Iris pigment epithelial cell (primary cell): ENCODE measurements at places on chromosomes 11 and 22.
A peak's percentile ranks its signal among the peaks of the same experiment; 100 is the strongest.

- peak; percentile 95 for DNase-seq
Measured at GRCh38 chr11:8671193-8671612, 11.3 kb downstream of the TRIM66 start.

- no peak for DNase-seq
Measured at GRCh38 chr11:72497731-72498130, 63.4 kb upstream of the CLPB start.

DNA sequence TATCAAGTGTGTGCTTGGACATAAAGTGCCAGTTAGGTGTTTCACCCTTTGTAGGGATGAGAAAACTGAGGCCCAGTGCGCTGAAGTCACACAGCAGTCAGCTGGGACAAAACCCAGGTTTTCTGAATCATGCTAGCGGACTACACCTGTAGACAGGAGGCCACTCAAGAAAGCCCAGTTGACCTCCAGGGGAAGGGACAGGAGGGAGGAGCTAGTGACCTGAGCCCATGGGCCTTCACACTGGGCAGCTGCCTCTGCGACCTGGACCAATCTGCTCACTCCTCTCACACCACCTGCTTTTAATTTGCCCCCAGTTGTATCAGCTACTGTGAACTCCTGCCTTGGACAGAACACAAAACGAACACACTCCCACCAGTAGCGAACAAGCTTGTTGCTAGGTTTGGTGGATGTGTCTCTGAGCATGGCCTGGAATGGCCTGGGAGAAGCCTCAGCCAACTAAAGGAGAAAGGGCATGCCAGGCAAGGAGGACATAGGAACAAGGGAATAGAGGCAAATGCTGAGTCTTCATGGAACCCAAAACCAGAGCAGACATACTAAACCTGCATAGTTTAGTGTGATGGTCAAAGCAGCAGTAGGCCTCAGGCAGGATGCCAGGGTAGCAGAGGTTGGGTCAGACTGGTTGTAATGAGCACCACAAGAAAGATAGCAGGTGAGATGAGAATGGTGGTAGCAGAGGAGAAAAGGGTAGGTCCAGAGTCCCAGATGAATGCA is 7.2 kb downstream of the LMO1 start:
- DNase-seq, result no peak

GRCh38 chr11:45930951-45931570 is 8.6 kb downstream of the LARGE2 start:
- DNase-seq, result no peak

DNA sequence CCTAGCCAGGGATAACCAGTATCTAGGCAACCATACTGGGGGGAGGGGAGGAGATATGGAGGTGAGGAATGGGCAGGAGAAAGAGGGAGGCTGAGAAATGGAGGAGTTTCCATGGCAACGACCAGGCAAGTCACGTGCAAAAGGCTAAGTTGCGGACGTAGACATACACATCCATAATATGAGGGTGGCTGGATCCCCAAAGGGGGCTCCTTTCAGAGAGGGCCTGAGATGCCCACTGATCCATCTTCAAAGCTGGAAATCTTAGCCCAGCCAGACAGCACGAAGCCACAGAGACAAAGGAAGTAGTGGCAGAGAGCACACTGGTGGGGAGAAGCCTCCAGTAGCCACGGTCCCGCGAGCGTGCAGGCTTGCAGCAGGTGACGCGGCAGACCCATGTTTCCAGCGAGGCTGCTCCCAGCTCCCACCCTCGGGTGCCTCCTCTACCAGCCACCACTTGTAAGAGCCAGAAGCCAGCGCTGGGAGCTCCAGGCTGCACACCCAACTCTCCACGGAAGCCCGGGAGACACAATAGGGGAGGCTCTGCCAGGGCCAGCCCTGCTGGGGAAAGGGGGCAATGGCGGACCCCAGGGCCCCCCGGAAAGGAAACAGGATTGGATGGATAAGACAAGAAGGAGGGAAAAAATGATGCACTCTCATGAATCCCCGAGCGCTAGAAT is 938 bp downstream of the FXYD6 start:
- DNase-seq, result no peak

GRCh38 chr22:49791682-49792081 is 36.0 kb downstream of the BRD1 start:
- no peak for DNase-seq

- peak; percentile 65 for DNase-seq
Measured at GRCh38 chr11:105392556-105392955, 217.3 kb upstream of the GRIA4 start.

GRCh38 chr11:134742224-134742612 is 330.2 kb upstream of the B3GAT1 start:
- DNase-seq, result peak; percentile 68

DNA sequence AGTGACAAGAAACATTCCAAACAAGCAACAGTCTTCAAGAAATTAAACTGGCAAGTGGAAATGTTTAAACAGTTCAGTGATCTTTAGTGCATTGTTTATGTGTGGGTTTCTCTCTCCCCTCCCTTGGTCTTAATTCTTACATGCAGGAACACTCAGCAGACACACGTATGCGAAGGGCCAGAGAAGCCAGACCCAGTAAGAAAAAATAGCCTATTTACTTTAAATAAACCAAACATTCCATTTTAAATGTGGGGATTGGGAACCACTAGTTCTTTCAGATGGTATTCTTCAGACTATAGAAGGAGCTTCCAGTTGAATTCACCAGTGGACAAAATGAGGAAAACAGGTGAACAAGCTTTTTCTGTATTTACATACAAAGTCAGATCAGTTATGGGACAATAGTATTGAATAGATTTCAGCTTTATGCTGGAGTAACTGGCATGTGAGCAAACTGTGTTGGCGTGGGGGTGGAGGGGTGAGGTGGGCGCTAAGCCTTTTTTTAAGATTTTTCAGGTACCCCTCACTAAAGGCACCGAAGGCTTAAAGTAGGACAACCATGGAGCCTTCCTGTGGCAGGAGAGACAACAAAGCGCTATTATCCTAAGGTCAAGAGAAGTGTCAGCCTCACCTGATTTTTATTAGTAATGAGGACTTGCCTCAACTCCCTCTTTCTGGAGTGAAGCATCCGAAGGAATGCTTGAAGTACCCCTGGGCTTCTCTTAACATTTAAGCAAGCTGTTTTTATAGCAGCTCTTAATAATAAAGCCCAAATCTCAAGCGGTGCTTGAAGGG is 6.0 kb downstream of the MALAT1 start:
- DNase-seq, result peak; percentile 39

GRCh38 chr22:39223091-39223710 is 21.6 kb downstream of the PDGFB start:
- DNase-seq, result no peak

- no peak for DNase-seq
Measured at GRCh38 chr22:29155966-29156365, 49.7 kb upstream of the EMID1 start.

- no peak for DNase-seq
Measured at GRCh38 chr11:75719340-75720239, 2.0 kb downstream of the MOGAT2 start.

GRCh38 chr11:60378354-60378753 is at the start of gene MS4A7:
TSS of gene MS4A7 (plus strand) at chr11:60378532. CDS start at chr11:60383142, 4,610 bp downstream.
- no peak for DNase-seq

DNA sequence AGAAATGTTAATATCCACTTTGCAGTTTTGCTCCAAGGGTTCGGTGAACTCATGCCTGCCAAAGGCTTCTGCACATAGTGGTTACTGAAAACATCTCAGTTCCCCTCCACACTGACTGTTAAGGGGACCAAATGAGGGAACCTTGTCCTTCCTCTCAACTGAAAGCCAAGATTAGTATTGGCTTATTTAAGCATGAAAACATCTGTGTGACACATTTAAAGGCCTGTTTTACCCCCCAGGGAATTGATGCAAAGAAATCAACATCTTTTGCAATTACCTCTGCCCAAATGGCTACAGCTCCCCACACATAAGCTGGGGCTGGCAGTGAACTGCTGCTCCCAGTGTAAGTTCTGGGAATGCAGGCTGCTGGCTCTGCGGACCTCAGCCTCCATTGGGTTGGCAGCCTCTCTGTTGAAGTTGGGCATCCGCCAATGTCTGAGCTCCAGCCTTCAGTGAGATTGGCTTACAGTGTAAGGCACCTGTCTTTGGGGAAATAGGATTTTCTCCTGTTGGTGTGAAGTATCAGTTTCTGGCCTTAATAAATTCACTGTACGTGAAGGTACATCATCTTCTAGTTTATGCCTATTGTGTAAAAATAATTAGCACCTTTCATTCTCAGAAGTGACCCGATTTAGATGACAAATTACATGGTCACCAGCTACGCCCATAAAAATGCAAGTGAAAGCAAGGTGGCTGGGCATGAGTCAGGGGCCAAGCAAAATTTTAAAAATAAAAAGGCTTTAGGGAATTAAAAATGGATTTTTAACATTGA is 213.4 kb upstream of the SYN3 start:
- DNase-seq, result no peak

- no peak for DNase-seq
Measured at GRCh38 chr11:2275334-2276279, 5.2 kb upstream of the ASCL2 start.

GRCh38 chr11:12076840-12077534 is 33.4 kb upstream of the MICAL2 start:
- DNase-seq, result no peak

DNA sequence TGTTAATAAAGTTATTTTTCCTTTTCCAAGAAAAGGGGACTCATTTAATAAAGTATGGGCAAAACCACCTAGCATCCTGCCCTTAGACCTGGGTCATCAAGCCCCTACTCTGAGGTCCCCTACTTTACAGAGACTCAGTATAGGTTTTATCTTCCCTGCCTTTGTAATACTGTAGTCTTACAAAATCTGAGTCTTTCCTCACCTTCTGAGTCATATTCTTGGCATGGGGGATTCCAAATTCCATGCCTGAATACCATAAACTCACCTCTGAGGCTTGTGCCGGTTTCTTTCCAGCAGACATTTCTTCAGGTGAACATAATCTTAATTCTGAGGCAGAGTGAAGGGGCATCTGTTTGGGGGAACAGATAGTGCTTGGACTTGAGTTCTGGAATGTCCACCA is 282.5 kb downstream of the KCNA4 start:
- DNase-seq, result no peak

DNA sequence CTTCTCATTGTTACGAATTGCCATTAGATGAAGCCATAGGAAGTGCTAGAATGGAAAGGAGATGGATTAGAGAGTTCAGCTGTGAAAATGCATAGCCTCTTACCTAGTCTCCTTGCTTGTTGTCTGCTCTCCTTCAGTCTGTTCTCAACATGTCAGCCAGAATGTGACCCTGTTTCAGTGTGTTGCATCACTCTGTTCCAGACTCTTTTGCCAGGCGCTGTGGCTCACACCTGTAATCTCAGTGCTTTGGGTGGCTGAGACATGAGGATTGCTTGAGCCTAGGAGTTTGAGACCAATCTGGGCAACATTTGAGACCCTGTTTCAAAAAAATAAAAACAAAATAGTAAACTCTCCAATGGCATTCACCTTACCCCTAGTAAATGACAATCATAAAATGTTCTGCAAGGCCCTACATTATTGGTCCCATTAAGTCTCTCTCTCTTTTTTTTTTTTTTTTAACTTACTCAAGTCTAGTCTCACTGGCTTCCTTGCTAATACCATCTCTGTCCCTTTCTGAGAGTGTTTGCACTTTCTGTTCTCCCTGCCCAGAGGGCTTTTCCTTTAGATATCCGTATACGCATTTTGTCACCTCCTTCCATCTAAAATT is 39.4 kb downstream of the CYP2R1 start:
- no peak for DNase-seq

DNA sequence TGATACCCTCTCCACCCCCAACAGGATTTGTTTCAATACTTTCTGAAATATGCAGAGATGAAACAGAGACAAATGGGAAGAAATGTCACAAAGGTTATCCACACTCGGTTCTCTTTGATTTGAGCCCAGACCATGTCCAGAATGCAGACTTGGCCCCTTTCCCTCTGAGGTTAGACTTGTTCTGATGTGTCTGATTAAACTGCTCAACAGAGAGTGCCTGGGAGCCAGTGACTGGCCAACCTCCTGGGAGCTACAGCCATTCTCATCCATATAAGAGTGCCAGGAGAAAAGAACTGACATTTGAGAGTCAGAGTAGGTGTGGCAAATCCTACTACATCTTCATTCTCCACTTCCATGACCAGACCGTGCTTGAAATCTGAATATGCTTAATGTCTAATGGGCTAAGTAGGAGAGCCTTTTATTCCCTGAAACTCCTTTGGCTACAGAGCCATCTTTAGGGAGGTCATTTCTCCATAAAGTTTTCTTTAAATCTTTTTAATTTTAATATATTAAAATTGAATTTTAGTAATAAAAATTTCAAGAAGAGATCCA is 201.4 kb downstream of the BLID start:
- no peak for DNase-seq
